ENCODE measurements at places on chromosomes 2 and 18.

DNA sequence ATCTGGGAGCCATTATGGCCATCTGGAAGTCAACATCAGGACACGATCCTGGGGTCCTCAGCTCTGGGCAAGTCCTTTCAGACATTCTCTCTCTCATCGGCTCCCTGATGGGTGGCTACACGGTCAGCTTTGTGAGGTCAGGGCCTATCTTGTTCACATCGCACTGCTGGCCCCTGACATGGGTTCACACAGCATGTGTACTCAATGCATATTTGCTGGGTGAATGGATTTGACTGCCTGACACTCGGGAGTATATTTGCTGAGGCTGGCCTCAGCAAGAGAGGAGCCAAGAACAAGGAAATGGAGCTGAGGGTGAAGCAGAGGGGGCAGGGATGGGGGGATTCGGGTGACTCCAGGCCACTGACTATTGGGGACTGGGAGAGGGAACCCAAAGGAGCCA is 50.5 kb downstream of the SLC4A5 start:
- no peak for DNase-seq

GRCh38 chr2:42141687-42142546 is 27.2 kb upstream of the EML4 start:
- peak; percentile 44 for DNase-seq

- DNase-seq: no peak
These were observed 9.9 kb downstream of the KLHL23 start for GRCh38 chr2:169743549-169743948.

DNA sequence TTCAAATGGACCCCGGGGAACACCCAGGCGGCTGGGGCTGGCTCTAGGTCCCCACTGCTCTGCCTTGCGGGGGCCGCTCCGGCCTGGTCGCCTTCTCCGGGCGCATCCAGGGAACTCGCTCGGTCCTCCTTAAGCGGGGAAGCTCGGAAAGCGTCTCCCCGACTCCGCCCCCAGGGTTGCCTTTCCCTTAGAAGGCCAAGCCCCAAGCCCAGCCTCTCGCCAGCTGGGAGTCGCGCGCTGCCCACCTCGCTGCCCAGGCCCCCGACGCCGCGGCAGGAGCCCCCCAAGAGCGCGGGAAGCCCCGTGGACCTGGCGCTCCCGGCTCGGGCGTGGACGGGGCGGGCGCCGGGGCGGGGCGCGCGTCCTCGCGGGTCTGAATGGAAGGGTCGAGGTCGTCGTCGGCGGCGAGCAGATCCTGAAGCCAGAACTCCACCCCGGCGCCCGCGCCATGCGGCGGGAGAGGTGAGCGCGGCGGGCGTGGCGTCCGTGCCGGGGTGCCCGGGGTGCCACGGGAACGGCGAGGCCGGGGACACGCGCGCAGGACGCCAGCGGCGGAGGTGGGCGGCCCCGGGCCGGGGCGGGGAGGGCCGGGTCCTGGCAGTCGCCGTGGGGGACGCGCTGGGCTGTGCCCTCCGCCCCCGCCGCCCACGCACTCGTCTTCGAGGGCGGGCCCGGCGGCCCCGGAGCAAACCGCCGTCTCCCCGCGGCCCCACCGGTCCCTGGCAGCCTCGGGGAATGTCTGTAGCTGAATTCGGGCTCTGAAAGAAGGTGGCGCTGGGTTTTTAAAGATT is at the start of gene BOK:
Gene BOK (plus strand): TSS at position 214 of the 791 bp plus-strand sequence. CDS start 739 bp downstream, outside the sequence.
- DNase-seq: no peak

GRCh38 chr2:218811382-218811781 is 20.2 kb downstream of the PRKAG3 start:
- no peak for DNase-seq

Measured in NCI-H1694 treated with DMSO at 0.1 percent for 48 hours (cell line).